ENCODE measurements at places on chromosomes 16 and 17.

GRCh38 chr16:68724797-68725196 is 12.3 kb upstream of the CDH1 start:
- DNase-seq, result no peak

DNA sequence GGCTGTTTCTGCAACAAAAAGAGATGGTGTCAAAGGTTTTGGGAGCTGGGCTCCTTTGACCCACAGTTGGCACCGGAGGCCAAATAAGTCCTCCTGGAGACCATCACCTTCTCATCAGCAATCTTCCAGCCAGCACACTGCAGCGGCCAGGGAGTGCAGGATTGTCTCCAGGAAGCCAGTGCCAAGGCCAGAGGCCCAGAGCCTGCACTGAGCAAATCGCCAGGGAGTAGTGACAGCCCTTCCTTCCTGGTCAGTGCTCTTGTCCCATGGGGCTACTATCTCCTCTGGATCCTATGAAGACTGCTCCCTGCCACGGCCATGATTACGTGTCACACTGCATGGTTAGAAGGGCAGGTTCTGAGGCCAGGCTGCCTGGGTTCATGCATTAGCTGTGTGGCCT is 134.3 kb upstream of the CRHR1 start:
- no peak for DNase-seq

DNA sequence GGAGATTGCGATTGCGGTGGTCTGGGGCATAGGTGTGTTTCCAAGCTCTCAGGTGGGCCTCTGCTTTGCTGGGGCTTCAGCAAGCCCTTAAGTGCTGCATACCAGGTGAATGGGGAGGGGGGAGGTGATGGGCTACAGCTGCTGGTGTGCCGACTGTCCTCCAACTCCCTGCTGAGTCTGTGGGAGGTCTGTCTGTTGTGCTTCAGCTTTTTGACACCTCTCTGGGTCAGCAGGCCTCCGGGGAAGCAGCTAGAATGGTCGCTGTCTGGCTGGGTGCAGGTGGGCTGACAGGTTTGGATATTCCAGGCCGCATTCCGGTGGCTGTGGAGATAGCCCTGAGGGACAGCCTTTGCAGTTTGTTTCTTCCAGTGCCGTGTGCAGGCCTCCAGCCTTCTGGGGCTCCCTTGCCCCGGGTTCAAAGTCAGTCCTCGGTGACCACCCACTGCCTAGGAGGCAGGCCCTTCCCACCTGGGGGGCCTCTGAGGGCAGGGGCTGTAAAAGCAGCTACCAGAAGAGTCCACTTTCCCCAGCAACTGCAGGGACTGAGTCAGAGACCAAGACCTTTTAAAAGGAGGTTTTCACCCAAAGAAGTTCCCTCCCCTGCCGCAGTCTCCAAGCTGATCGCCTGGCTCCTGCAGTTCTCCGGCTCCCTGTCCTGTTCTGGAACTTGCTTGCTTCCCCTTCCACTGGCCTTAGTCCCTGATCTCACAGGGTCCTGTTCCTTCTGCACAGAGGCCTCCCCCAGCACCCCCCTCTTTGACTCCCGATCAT is 2.0 kb upstream of the TTYH2 start:
- DNase-seq, result no peak

GRCh38 chr17:17508019-17508535 is 11.9 kb upstream of the RASD1 start:
- DNase-seq, result no peak

GRCh38 chr17:74542166-74542565 is 3.7 kb downstream of the CD300C start:
- no peak for DNase-seq
